ENCODE measurements at places on chromosomes 12 and 14. TPM values are rescaled to one million over a fixed set of nuclear protein-coding genes. Genes with fewer than 3 reads are reported as not detected.

DNA sequence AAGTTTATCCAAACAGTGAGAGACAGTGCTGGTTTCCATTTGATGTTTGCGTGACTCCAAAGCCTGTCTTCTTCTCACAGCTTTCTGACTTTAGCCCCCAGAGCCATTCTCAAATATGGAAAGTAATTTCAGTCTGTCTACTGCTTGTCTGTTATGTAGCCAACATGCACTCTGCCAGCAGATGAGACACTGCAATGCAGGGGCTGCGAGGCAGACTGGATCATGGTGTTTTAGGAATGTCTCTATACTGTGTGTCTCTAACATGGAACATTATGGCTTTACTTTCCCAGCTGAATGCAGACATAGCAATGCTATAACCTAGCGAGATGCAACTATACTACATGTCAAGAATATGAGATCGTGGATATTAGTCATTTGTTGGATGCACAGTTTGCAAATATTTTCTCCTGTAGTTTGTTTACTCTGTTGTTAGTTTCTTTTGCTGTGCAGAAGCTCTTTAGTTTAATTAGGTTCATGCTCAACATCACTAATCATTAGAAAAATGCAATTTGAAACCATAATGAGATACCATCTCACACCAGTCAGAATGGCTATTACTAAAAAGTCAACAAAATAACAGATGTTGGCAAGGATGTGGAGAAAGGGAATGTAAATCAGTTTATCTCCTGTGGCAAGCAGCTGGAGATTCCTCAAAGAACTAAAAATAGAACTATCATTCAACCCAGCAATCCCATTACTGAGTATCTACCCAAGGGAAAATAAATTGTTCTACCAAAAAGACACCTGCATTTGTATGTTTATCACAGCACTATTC lies 235.8 kb upstream of the TMTC1 start:
- H3K36me3 ChIP-seq, result no peaks in the 10 kb centered on the region
- H3K27me3 ChIP-seq, result no peaks in the 10 kb centered on the region
- H3K27ac ChIP-seq, result no peak overlapping the region
- H3K4me3 ChIP-seq, result no peak overlapping the region
- no peak for DNase-seq

GRCh38 chr14:100305324-100306100 lies 732 bp downstream of the SLC25A29 start:
- peak overlapping the region; percentile 82 for H3K4me3 ChIP-seq
- peaks cover 20% of the 10 kb centered on the region for H3K4me1 ChIP-seq
- H3K27me3 ChIP-seq, result peaks cover 17% of the 10 kb centered on the region
- no peak overlapping the region for H3K27ac ChIP-seq

DNA sequence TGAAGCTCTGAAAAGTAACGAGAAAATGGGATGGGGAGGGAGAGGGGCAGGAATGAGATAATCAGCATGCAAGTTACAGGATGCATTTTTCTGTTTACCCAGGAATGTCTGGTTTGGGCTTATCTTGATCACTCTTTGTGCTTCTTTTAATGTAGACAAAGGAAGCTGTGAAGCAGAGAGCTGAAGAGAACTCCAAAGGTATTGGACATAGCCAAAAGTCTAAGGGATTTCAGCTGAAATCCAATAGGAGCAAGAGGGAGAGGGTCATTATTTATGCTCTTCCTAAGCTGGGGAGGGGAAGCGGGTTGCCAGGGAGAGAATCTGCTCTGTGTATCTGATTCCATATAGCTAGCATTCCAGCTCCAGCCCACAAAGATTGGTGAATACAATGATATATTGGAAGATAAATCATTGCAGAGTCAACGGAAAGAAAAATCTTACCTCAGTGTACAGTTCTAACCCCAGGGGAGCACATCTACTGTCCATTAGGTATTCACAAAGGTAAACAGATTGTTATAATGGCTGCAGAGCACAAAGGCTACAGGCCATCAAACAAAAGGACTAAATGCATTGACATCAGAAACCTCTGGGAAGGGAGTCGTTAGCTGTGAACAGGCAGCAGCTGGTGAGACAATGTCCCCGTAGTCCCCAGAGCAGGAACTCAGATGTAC lies 61.0 kb upstream of the PELI2 start:
- no peaks in the 10 kb centered on the region for H3K36me3 ChIP-seq
- no peak overlapping the region for H3K27ac ChIP-seq
- H3K27me3 ChIP-seq, result peaks cover 12% of the 10 kb centered on the region
- no peak for DNase-seq
- H3K4me1 ChIP-seq, result no peaks in the 10 kb centered on the region
- H3K4me3 ChIP-seq, result no peak overlapping the region

DNA sequence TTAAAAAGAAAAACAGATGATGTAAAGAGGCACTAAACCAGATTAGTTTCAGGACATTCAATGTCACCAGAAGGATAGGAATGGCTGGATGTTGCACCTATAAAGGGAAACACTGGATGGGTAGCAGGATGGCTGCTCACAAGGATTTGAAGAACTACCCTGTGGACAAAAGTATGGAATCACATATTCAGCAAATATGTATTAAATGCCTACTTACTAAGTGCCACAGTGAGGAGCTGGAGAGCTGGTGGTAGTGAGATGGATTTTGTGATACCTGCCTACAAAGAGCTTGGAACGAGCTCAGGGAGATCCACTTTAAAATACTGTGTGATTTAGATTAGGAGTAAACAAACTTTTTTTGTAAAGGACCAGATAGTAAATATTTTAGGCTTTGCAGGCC lies 316.2 kb downstream of the PAWR start:
- H3K4me3 ChIP-seq, result no peak overlapping the region
- H3K27me3 ChIP-seq, result no peaks in the 10 kb centered on the region
- no peaks in the 10 kb centered on the region for H3K36me3 ChIP-seq

DNA sequence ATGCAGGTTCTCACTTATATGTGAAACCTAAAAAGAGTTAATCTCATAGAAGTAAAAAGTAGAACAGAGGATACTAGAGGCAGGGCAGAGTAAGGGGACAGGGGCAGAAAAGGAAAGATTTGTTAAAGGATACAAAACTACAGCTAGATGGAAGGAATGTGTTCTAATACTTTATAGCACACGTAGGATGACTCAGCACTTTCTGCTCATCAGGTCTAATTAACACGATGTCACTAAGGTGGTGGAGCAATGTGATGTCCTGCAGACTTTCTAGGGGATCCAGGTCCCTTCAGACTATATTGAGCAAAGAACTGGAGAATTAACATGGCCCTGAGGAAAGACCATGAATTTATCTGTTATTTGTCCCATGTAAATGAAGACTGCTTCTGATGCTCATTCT lies 80.8 kb upstream of the CMKLR1 start:
- H3K36me3 ChIP-seq, result no peaks in the 10 kb centered on the region
- H3K27me3 ChIP-seq, result no peaks in the 10 kb centered on the region

The SMCO2 gene
- total RNA-seq, result 1.4 TPM

DNA sequence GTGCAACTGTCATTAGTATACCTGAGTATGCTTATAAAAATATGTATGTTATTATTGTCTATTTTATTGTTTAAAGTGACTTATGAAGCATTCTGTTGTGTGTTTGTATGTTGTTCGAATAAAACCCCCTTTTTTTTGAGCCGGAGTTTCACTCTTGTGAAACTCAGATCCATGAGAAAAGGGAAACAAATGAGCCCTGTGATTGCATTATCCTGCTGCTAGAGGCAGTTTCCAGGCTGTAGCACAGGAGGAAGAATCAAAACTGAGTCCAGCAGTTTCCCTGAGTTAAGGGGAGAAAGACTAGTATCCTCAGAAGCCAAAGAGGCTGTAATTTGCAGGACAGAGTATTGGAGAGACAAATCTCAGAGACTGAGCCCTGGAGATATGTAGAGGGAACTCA lies 12.5 kb downstream of the SGPP1 start:
- no peak overlapping the region for H3K27ac ChIP-seq
- no peaks in the 10 kb centered on the region for H3K27me3 ChIP-seq
- no peak overlapping the region for H3K4me3 ChIP-seq
- DNase-seq, result no peak

DNA sequence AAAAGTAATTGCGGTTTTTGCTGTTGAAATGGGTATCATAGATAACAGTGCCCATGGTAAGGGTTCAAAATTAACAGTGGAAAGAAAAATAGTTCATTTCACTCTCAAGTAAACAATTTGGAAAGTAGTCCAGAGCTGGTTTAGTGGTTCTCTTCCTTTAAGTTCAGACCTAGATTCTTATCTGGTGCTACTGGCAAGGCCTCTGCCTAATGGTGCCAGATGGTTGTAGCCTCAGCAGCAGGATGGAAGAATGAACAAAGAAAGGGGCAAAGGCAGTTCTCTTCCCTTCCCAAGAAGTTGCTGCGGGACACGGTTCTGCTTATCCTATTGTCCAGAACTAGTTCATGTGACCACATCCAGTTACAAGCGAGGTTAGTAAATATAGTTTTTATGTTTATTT lies 10.5 kb downstream of the ARG2 start:
- peaks cover 12% of the 10 kb centered on the region for H3K36me3 ChIP-seq
- H3K4me1 ChIP-seq, result peaks cover 10% of the 10 kb centered on the region
- H3K27me3 ChIP-seq, result peaks cover 11% of the 10 kb centered on the region
- no peak overlapping the region for H3K4me3 ChIP-seq

DNA sequence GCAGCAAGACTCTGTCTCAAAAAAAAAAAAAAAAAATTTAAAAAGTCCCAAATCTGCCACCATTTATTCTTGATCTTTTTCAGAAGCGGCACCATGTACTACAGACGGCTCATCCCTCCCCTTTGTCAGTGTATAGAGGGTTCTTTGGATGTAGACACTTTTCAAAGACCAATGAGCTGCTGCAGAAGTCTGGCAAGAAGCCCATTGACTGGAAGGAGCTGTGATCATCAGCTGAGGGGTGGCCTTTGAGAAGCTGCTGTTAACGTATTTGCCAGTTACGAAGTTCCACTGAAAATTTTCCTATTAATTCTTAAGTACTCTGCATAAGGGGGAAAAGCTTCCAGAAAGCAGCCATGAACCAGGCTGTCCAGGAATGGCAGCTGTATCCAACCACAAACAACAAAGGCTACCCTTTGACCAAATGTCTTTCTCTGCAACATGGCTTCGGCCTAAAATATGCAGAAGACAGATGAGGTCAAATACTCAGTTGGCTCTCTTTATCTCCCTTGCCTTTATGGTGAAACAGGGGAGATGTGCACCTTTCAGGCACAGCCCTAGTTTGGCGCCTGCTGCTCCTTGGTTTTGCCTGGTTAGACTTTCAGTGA lies 6.5 kb upstream of the ACACB start:
- H3K36me3 ChIP-seq, result peaks cover 36% of the 10 kb centered on the region
- H3K27ac ChIP-seq, result no peak overlapping the region
- H3K4me3 ChIP-seq, result no peak overlapping the region

The LBHD2 gene
- total RNA-seq, result not detected

- no peak overlapping the region for H3K27ac ChIP-seq
- no peaks in the 10 kb centered on the region for H3K27me3 ChIP-seq
- H3K4me3 ChIP-seq, result no peak overlapping the region
- peaks cover 17% of the 10 kb centered on the region for H3K4me1 ChIP-seq
- no peak for DNase-seq
These were observed 14.7 kb downstream of the METTL3 start for GRCh38 chr14:21496453-21496852.

The ACVRL1 gene
- not detected for total RNA-seq

- no peaks in the 10 kb centered on the region for H3K27me3 ChIP-seq
- no peaks in the 10 kb centered on the region for H3K36me3 ChIP-seq
- no peak for DNase-seq
- H3K4me1 ChIP-seq, result peaks cover 3% of the 10 kb centered on the region
These were observed 274.7 kb downstream of the EGLN3 start for GRCh38 chr14:33676135-33676566.

DNA sequence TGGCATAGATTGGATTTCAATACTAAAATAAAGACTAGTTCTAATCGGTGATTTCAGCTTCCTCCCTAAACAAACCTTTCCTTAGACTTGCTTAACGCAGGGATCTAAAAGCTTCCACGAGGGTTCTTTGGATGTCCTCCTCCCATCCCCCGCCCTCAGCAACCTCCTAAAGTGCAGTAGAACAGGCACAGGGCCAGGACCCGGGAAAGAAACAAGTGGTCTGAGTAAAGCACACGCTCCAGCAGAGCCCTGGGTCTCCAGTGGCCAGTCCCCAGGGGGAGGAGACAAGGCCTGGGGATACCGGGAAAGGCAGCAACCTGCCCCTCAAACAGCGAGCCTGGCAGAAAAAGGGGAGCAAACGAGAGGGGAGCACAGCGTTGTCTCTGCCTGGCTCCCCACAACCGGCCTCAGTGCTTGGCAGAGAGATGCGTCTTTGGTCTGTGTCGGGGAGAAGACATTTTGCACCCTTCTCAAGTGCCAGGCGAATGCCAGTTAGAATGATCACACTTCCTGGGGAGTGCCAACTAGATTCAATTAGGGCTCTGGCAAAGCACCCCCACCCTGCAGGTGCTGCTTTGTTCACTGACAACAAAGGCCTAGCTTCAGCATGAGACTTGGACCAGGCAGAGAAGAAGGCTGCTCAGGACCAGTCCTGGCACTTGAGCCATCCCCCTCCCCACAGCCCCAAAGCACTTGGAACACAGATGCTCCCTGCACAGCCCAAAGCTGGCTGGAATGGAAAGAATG lies 17.1 kb upstream of the SLC6A12 start:
- peaks cover 1% of the 10 kb centered on the region for H3K27me3 ChIP-seq
- H3K4me1 ChIP-seq, result no peaks in the 10 kb centered on the region
- H3K27ac ChIP-seq, result no peak overlapping the region
- no peak overlapping the region for H3K4me3 ChIP-seq
- no peak for DNase-seq
- no peaks in the 10 kb centered on the region for H3K36me3 ChIP-seq

DNA sequence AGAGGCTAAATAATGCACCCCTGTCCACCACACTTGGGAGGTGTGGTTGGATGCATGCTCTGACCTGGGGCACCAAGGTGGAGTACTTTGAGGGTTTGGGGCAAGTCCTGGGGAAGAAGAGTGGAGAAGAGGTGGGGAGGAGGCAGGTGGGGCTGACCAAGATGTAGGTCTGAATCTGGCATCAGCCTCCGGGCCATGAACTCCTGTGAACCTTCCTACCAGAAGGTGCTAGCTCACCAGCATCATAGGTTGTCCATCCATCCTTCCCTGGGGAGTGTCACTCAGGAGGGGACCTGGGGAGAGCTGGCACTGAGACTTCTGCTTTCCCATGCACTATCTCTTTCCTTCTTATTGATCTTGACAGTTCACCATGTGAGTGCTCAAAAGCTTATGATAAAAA lies 13.6 kb upstream of the EMP1 start:
- peaks cover 32% of the 10 kb centered on the region for H3K27me3 ChIP-seq
- H3K36me3 ChIP-seq, result no peaks in the 10 kb centered on the region
- no peak overlapping the region for H3K27ac ChIP-seq
- peaks cover 20% of the 10 kb centered on the region for H3K4me1 ChIP-seq
- H3K4me3 ChIP-seq, result no peak overlapping the region
- no peak for DNase-seq

GRCh38 chr14:99266181-99267178 lies 5.5 kb downstream of the BCL11B start:
- peak overlapping the region; percentile 85 for H3K4me3 ChIP-seq
- peak overlapping the region; percentile 100 for H3K27ac ChIP-seq

- H3K27ac ChIP-seq, result no peak overlapping the region
- no peaks in the 10 kb centered on the region for H3K4me1 ChIP-seq
- peaks cover 2% of the 10 kb centered on the region for H3K27me3 ChIP-seq
- DNase-seq, result no peak
- H3K36me3 ChIP-seq, result no peaks in the 10 kb centered on the region
These were observed 91.4 kb downstream of the TTC7B start for GRCh38 chr14:90724866-90725265.
